ENCODE measurements at places on chromosomes 5 and 9.

DNA sequence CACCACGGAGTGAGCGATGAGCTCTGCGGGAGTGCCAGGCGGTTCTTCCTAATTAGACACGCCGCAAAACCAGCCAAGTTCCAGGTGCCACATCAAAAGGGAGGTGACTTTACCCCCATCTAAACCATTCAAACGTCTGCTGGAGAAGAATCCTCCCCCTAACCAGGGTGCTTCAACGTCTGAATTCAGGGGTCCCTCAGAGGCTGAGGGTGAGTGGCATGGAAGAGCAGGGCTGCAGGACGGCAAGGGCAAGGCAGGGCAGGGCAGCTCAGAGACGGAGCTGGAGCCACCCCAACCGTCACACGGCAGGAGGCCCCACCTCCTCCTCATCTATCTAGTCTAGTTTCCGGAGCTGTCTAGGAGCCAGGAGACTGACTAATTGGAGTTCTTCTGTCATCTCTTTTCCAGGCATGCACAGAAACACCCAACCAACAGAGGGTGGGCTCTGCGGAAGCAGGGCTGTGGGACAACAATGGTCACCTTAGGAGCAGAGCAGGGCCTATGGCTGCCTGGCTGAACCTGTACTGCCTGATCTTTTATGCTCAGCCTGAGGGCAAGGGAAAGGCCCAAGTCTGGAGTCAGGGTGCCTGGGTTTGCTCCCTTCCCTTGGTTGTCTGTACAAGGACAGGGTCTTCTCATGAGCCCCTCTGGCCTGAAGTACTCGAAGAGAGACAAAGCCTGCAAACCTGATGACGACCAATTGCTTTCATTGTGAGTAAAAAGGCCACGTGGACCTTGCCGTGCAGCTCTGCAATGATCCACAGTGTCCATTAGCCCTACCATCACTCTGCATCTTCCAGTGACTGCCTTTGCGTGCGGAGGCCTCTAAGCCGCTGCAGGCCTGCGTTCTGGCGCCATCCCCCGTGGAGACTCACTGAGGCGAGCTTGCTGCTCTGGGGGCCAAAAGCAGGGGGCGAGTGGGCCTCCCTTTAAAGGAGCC, 81.0 kb upstream of the SLC25A51 start:
- H3K36me3 ChIP-seq, result no peaks in the 10 kb centered on the region
- H3K4me1 ChIP-seq, result no peaks in the 10 kb centered on the region
- no peaks in the 10 kb centered on the region for H3K27me3 ChIP-seq
- no peak overlapping the region for H3K4me3 ChIP-seq
- no peak overlapping the region for H3K27ac ChIP-seq

- no peaks in the 10 kb centered on the region for H3K27me3 ChIP-seq
- H3K36me3 ChIP-seq, result no peaks in the 10 kb centered on the region
- no peak overlapping the region for H3K27ac ChIP-seq
- DNase-seq, result no peak
Measured at GRCh38 chr9:89933578-89933977, 328.8 kb downstream of the GADD45G start.

DNA sequence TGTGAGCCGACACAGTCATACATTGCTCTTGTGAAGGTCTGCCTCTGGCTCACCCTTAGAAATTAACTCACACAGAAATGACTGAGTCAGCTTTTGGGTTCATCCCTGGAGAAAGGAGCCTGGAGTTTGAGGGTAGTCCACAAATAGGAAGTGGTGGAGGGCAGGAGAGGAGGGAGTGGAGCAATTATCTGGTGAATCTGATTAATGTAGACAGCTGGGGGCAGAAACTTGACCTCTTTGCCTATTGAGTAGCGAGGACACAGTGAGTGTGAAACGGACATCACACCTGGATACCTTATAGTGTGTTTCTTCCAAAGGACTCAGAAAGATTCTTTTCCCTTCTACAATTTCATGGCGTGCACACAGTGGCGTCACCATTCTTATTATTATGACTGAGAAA, 48.5 kb upstream of the MSX2 start:
- H3K27ac ChIP-seq, result no peak overlapping the region
- H3K4me1 ChIP-seq, result no peaks in the 10 kb centered on the region
- no peak overlapping the region for H3K4me3 ChIP-seq
- no peaks in the 10 kb centered on the region for H3K36me3 ChIP-seq

DNA sequence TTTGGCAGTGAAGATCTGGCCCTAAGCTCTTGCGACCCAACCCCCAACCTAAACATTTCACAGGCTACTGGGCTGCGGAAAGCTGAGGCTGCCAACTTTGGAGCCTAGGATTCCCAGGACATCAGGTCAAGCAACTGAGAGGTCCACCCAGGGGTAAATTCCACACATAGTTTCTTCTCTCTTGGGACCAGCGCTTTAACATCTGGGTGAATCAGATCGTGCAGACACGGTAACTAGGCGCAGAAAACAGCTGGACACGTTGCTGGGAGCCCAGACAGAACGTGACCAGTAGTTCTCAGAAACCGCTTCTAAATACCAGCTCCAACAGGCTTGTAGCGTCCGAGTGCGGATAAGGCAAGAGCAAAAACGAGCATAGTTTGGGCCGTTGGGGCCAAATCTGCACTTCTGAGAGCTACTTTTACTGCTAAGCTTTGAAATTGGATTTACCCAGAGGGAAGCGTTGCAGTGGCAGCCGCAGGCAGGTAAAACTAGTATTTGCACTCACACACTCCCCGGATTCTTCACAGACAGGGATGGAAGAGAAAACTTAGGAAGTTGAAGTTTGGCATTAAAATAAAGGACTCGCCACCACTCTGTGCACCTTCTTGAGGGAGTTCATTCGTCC, 11.8 kb downstream of the ITGA1 start:
- peak overlapping the region; percentile 49 for H3K4me3 ChIP-seq
- H3K4me1 ChIP-seq, result no peaks in the 10 kb centered on the region
- peak; percentile 39 for DNase-seq
- no peaks in the 10 kb centered on the region for H3K36me3 ChIP-seq
- no peak overlapping the region for H3K27ac ChIP-seq

GRCh38 chr9:131406563-131407436, 12.9 kb downstream of the PRRC2B start:
- no peaks in the 10 kb centered on the region for H3K36me3 ChIP-seq
- DNase-seq, result no peak
- H3K4me3 ChIP-seq, result no peak overlapping the region
- H3K27ac ChIP-seq, result no peak overlapping the region

DNA sequence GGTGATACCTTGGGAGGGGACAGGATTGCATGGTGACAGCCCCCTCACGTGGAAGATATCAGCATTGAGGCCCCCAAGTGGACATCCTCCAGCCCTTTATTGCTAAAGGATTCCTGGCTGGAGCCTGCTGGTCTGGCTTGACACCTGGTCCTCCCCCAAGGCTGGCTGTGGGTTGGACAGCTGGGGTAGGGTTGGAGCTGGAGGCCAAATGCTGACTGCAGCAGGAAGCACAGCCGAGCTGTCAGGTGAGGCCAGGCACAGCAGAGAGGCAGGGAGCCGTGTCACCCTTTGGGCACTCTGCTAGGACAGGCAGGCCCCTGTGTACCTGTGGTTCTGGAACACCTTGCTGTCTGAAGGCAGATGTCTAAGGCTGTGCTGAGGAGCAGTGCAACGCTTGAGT, 2.2 kb downstream of the CACFD1 start:
- H3K27ac ChIP-seq, result no peak overlapping the region
- H3K36me3 ChIP-seq, result no peaks in the 10 kb centered on the region
- H3K4me3 ChIP-seq, result no peak overlapping the region
- no peaks in the 10 kb centered on the region for H3K27me3 ChIP-seq
- H3K4me1 ChIP-seq, result peaks cover 3% of the 10 kb centered on the region
- no peak for DNase-seq

- no peak overlapping the region for H3K27ac ChIP-seq
- peaks cover 17% of the 10 kb centered on the region for H3K27me3 ChIP-seq
- H3K36me3 ChIP-seq, result no peaks in the 10 kb centered on the region
- no peak for DNase-seq
Measured at GRCh38 chr5:181189962-181190710, 14.9 kb downstream of the TRIM7 start.

DNA sequence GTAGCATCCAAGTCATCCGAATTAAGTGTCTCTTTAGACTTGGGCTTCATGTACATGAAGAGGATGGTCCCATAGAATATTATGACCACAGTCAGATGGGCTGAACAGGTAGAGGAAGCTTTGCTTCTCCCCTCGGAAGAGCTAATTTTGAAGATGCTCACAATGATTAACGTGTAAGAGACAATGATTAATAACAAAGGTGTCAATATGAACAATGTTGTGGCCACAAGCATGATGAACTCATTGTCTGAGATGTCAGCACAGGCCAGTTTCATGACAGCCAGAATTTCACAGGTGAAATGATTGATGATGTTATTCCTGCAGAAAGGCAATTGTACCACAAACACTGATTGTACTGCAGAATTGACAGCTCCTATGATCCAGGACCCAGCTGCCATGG, 626 bp downstream of the OR13C2 start:
- H3K36me3 ChIP-seq, result no peaks in the 10 kb centered on the region

DNA sequence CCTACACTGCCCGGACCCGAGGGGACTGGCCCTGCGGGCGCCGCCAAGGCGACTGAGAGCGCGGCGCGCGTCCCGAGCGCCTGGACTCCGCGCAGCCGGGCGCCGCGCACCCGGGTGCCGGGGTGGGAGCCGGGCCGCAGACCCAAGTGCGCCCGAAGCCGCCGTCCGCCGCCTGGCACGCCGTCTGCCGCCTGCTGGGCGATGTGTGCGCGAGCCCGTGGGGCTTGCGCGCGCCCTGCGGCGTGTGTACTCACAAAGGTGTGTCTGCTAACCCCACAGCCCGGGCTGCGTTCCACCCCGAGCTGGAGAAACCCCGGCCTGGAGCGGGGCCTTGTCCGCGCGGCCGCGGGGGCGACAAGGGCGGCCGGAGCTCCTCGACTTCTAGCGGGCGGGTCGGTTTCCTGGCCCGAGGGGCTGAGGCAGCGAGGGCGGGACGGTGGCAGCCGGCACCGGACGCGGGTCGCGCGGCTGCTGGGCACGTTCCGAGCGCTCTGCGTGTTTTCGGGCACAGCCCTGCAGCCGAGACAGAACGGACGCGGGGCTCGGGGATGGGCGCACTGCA, 1.1 kb upstream of the ZSWIM6 start:
- H3K36me3 ChIP-seq, result no peaks in the 10 kb centered on the region
- peak overlapping the region; percentile 82 for H3K4me3 ChIP-seq
- H3K4me1 ChIP-seq, result no peaks in the 10 kb centered on the region
- no peak for DNase-seq
- H3K27me3 ChIP-seq, result peaks cover 42% of the 10 kb centered on the region
- H3K27ac ChIP-seq, result no peak overlapping the region

- no peak overlapping the region for H3K27ac ChIP-seq
- H3K36me3 ChIP-seq, result no peaks in the 10 kb centered on the region
- no peak for DNase-seq
- H3K4me3 ChIP-seq, result no peak overlapping the region
- H3K4me1 ChIP-seq, result no peaks in the 10 kb centered on the region
- H3K27me3 ChIP-seq, result no peaks in the 10 kb centered on the region
Measured at GRCh38 chr5:160640406-160640805, 211.6 kb downstream of the ATP10B start.

GRCh38 chr5:68304421-68305052, 89.0 kb downstream of the PIK3R1 start:
- no peak overlapping the region for H3K4me3 ChIP-seq
- no peaks in the 10 kb centered on the region for H3K36me3 ChIP-seq
- no peaks in the 10 kb centered on the region for H3K27me3 ChIP-seq
- no peak for DNase-seq

DNA sequence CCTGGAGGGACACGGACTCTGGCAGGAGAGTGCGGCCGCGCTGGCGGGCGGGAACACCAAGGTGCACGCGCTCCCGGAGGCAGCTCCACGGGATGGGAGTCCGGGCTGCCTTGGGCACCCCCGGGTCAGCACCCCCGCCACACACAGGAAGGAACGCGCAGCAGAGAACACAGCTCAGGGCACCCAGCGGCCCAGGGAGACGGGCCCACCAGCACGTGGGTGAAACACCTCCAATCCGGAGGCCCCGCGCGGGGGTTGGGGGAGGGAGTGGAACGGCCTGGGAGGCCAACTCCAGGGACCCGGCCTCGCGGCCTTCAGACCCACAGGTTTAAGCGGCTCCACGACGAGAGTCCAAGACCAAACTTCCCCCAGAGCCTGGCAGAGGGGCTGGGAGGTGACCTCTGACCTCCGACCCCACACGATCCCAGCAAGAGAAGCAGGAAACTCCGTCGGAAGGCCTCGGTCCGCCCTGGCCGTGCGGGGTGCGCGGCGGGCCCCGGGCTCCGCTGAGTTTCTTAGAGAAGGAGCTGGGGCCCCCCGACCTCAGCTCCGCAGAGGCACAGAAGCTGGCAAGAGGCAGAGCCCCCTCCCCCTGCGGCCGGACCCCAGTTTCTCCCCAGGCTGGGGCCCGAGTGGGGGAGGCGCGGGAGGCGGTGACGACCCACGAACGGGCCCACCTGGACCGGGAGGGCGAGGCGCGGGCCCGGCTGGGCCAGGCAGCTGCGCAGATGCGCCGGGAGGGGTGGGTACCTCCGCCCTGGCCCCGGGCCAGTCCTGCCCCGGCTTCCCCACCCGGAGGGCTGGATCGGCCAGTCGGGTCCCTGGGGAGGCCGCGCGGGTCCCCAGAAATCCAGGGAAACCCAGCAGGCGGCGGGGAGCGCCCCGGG, 851 bp downstream of the NACC2 start:
- peak overlapping the region; percentile 40 for H3K4me3 ChIP-seq
- H3K27me3 ChIP-seq, result no peaks in the 10 kb centered on the region
- peaks cover 12% of the 10 kb centered on the region for H3K4me1 ChIP-seq

GRCh38 chr9:108634204-108634603, 221.6 kb downstream of the ACTL7B start:
- no peak overlapping the region for H3K4me3 ChIP-seq
- H3K4me1 ChIP-seq, result no peaks in the 10 kb centered on the region
- no peak overlapping the region for H3K27ac ChIP-seq
- H3K36me3 ChIP-seq, result no peaks in the 10 kb centered on the region

DNA sequence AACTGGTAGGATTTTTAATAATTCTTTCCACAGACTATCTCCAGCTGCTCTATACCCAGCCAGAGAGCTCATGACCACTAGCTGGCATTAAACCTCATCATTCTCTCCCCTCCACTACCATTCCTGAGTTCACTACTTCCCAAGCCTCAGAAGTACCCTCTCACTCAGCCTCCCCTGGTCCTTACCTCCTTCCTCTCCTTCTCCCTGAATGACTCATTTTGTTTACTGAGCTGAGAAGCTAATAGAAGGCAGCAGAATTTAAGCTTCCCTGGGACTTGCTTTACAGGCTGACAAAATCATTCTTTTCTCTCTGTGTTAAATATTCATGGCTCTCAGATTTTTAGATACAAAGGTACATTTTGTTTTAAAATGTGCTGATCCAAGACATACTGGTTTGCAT, 305.4 kb downstream of the TLR4 start:
- peak; percentile 9 for DNase-seq
- H3K4me1 ChIP-seq, result no peaks in the 10 kb centered on the region
- H3K36me3 ChIP-seq, result no peaks in the 10 kb centered on the region
- no peak overlapping the region for H3K27ac ChIP-seq
- H3K4me3 ChIP-seq, result no peak overlapping the region

GRCh38 chr9:12859704-12860251, 85.0 kb downstream of the LURAP1L start:
- no peak overlapping the region for H3K4me3 ChIP-seq
- H3K36me3 ChIP-seq, result no peaks in the 10 kb centered on the region

- peaks cover 4% of the 10 kb centered on the region for H3K4me1 ChIP-seq
- H3K27ac ChIP-seq, result no peak overlapping the region
- no peak overlapping the region for H3K4me3 ChIP-seq
- DNase-seq, result no peak
Measured at GRCh38 chr5:150441813-150442698, 7.5 kb downstream of the RPS14 start.

- DNase-seq, result no peak
- no peak overlapping the region for H3K4me3 ChIP-seq
- no peaks in the 10 kb centered on the region for H3K27me3 ChIP-seq
- no peak overlapping the region for H3K27ac ChIP-seq
- no peaks in the 10 kb centered on the region for H3K4me1 ChIP-seq
Measured at GRCh38 chr5:124995421-124995820, 249.0 kb upstream of the ZNF608 start.

- DNase-seq, result no peak
- H3K4me3 ChIP-seq, result no peak overlapping the region
- H3K36me3 ChIP-seq, result no peaks in the 10 kb centered on the region
Measured at GRCh38 chr5:96150007-96150406, 188.4 kb upstream of the ELL2 start.

All from iPS DF 6.9 (cell line).